ENCODE measurements at places on chromosomes 2 and 18.

DNA sequence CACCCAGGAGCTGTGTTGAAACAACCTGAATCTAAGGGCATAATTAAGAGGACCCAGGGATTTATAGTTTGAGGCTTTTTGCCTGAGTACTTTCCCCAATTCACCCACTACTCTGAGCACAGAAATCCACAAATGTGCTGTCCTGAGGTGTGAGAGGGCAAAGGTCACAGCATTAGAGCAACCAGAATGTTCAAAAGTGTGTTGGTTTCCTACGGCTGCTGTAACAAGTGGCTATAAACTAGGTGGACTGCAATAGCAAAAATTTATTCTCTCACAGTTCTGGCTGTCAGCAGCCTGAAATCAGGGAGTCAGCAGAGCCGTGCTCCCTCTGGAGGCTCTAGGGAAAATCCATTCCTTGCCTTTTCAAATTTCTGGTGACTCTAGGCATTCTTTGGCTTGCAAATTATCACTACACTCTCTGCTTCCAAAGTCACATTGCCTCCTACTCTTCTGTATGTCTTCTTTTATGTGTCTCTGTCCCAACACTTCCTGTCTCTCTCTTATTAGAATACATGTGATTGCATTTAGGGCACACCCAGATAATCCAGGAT, 91.4 kb upstream of the TACR1 start:
- no peak for DNase-seq

GRCh38 chr18:3660739-3661515, 211.0 kb downstream of the TGIF1 start:
- no peak for DNase-seq

- DNase-seq: no peak
Observed at GRCh38 chr2:215356948-215357461, 45.1 kb downstream of the ATIC start.

DNA sequence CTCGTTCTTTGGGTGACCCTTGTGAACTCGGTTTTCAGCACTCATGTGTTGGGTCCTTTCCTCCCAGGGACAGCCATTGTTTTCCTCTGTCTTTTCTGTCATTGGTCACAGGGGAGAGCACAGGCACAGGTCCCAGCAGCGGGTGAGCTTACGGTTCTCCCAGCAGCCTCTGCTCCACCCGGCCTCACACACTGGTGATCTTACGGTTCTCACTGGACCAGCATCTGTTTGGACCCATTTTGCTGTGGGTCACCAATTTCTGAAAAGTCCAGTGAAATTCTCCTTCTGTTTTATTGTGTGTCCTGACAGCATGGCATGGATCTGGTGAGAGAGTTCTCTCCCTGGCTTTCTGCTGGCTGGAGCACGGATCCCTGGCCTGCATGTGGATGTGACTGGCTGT, 49.8 kb upstream of the ANKRD62 start:
- DNase-seq: no peak

GRCh38 chr2:119879502-119879901, 119.8 kb downstream of the PTPN4 start:
- DNase-seq: no peak

GRCh38 chr2:234880551-234881211, 71.1 kb upstream of the SH3BP4 start:
- DNase-seq: no peak

DNA sequence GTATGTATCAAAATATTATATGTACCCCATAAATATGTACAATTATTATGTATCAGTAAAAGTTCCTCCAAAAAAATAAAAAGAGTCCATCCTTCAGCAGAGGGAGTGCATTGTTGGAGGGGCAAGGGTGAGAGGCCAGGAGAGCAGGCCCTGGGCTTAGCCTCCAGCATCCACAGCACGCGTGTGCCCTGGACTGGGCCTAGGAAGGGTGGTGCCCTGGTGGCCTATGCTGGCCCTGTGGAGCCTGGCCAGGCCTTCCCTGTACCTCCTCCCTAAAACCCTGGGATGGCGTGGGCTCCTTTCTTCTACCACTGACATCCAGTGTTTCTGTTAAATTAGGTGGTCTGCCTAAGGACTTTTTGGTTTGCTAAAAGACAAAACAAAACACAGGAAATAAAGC, 93.4 kb downstream of the SH3RF3 start:
- no peak for DNase-seq

GRCh38 chr2:176101842-176102241, 2.2 kb downstream of the HOXD12 start:
- DNase-seq: no peak

- DNase-seq: no peak
Observed at GRCh38 chr2:231781798-231782726, 980 bp upstream of the PDE6D start.

DNA sequence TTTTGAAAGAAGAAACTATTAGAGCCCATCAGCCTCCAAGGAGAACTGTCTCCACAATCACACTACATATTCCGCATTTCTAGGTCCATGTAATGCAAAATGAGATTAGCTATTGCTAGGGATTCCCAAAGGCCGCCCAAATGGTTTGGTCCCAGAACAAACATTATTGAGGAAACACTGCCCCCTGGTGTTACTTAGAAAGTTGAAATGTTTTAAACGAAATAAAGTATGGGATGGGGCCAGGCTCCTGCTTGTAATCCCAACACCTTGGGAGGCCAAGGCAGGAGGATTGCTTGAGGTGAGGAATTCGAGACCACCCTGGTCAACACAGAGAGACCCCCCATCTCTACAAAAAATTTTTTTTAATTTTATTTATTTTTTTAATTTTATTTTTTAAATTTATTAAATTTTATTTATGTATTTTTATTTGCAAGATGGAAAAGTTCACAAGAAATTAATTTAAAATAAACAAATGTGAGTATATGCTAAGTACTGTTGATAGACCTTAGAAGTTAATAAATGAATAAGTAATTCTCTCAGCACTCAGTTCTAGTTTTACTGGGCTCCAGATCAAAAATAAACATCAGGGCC, 5.5 kb downstream of the NHEJ1 start:
- no peak for DNase-seq

DNA sequence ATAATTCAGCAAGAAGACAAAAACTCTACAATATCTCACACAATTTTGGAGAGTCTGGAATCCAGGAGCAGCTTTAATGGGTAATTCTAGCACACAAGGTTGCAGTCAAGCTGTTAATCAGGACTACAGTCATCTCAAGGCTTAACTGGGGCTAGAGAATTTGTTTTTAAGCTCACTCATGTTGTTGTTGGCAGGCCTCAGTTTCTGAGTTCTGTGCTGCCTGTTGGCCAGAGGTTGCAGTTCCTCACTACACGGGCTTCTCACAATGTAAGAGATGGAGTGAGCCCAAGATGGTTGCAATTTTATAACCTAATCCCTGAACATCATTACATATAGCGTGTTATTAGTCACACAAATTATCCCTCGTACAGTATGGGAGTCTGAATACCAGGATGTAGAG, 50.6 kb upstream of the TMEFF2 start:
- peak; percentile 22 for DNase-seq

- no peak for DNase-seq
Observed at GRCh38 chr18:42360716-42361115, 405.7 kb downstream of the PIK3C3 start.

DNA sequence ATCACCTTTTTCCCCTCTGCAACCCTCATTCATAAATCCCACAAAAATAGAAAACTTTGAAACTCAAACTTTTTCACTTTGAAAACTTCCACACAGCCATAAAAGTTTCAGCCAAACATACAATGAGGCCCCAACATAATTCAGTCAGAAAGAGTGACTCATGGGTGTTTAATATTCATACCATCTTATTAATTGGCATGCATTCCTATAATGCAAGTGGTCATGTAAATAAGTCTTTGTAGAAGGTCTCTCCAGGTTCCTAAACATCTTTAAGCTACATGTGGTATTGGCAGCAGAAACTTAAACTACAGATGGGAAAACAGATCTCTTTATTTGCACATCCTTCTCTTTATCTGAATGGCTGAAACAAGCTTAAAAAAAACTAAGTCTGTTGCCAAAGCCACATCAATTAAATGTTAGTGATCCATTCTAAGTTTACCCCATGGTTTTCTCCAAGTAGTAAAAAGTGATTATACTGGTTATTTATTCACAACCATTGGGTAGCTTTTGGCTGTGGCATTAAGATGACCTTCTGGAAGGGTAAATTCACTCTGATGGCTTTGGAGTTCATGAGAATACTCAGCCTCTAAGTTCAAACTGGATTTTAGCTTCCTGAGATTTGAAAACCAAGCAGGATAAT, 70.2 kb upstream of the LYPD1 start:
- DNase-seq: no peak

GRCh38 chr2:2787301-2787907, 456.3 kb upstream of the MYT1L start:
- DNase-seq: peak; percentile 67
